ENCODE measurements at places on chromosomes 12 and 14.

GRCh38 chr12:53046655-53047220, 3.1 kb upstream of the TNS2 start:
- DNase-seq, result no peak

DNA sequence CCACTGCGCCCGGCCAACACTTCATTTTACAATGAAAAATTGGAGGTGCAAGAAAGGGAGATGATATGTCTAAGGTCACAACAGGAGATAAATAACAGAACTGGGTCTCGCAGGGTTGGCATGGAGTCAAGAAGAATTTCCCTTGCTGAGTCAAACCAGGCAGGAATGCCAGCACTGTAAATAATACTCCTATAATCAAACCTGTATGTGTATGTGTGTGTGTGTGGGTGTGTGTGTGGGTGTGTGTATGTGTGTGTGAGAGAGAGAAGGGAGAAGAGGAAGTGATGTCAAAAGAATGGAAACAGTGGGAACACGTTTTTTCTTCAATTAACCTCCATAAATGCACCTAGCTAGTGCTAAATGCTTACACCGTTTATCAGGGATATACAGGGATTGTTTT, 70.4 kb downstream of the TMEM116 start:
- DNase-seq, result no peak

DNA sequence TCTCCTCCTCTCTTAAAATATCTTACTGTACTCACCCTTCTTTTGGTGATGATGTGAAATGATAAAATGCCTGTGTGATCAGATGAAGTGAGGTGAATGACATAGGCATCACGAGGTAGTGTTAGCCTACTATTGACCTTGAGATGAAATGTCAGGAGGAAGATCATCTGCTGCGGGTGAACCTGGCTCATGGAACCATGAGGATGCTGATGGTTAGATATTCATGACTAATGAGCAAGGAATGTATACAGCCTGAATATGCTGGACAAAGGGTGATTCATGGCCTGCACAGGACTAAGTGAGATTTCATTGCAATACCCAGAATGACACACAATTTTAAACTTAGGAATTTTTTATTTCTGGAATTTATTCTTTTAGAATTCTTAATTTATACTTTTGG, 89.6 kb downstream of the DAAM1 start:
- DNase-seq, result no peak

- DNase-seq, result no peak
Observed at GRCh38 chr12:14710632-14711320, 14.4 kb upstream of the GUCY2C start.

GRCh38 chr12:111462210-111462769, 56.6 kb downstream of the SH2B3 start:
- no peak for DNase-seq

GRCh38 chr12:62654326-62655241, 188.0 kb downstream of the MON2 start:
- DNase-seq, result no peak

All from activated T-helper 1 cell treated with Interleukin-2 at 50 U/mL for 16 hours (primary cell).